ENCODE measurements at places on chromosomes 16 and 17.
A peak's percentile ranks its signal among the peaks of the same experiment; 100 is the strongest.

- H3K4me1 ChIP-seq = no peaks in the 10 kb centered on the region
- no peak overlapping the region for H3K4me3 ChIP-seq
- H3K27ac ChIP-seq = no peak overlapping the region
- DNase-seq = no peak
- H3K36me3 ChIP-seq = no peaks in the 10 kb centered on the region
Measured at GRCh38 chr16:51376080-51376479, 225.0 kb upstream of the SALL1 start.

GRCh38 chr16:84308120-84308519 is 13.4 kb downstream of the WFDC1 start:
- H3K27ac ChIP-seq = no peak overlapping the region
- H3K27me3 ChIP-seq = peaks cover 3% of the 10 kb centered on the region
- H3K36me3 ChIP-seq = no peaks in the 10 kb centered on the region
- no peak overlapping the region for H3K4me3 ChIP-seq

- no peak overlapping the region for H3K4me3 ChIP-seq
- no peaks in the 10 kb centered on the region for H3K27me3 ChIP-seq
Measured at GRCh38 chr17:59626756-59627155, 7.1 kb downstream of the CLTC start.

DNA sequence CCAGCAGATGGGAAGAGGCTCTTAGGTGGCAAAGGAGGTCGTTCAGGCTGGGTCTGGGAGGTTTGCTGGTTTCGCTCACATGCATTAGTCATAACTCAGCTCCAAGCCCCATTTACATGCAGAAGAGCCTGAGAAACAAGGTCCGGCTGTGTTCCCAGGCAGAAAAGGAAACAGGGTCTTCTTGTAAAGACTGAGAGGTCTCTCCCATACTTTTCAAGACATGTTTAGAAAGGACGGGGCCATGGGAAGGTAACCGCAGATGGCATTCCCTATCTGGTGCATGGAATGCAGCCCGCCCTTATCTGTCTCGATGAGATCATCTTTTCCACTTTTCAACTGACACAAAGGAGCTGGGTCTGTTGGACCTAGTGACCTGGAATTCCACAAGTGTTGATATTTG is 389.0 kb upstream of the CDH11 start:
- H3K27me3 ChIP-seq = no peaks in the 10 kb centered on the region
- no peaks in the 10 kb centered on the region for H3K36me3 ChIP-seq
- no peak for DNase-seq
- no peak overlapping the region for H3K27ac ChIP-seq

DNA sequence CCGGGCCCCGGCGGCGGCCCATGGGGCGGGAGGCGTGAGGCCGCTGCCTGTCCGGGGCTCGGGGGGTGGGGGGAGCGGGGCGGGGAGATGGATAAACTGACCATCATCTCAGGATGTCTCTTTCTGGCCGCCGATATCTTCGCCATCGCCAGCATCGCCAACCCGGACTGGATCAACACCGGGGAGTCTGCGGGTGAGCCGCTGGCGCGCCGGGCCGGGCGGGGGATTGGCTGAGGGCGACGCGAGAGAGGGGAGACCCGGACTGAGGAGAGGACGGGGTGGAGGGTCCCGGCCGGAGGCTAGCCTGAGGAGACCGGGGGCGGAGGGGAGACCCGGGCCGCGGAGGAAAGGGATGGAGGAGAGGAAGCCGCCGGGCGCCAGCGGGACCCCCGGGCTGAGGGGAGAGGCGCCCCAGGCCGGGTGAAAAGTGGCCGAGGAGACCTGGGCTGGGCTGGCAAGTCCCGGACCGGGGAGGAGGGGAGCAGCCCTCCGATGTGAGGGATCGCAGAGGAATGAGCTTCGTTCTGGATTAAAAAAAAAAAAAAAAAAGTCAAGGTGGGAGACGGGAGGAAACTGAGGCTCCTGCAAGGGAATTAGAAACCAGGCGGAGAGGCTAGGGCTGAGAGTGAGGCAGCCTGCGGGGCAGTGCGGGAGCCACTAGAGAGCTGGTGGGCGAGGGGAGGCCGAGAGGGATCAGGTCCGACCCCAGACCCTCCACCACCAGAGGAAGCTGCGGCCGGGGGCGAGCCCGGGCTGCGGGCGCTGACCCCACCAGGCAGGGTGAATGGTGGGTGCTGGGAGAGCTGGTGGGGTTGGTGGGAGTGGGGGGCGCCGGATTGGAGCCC is 526 bp downstream of the MOSMO start:
- peak overlapping the region; percentile 86 for H3K4me3 ChIP-seq
- H3K27ac ChIP-seq = no peak overlapping the region
- no peaks in the 10 kb centered on the region for H3K36me3 ChIP-seq
- DNase-seq = peak; percentile 46
- no peaks in the 10 kb centered on the region for H3K27me3 ChIP-seq

- H3K27me3 ChIP-seq = no peaks in the 10 kb centered on the region
- no peak overlapping the region for H3K4me3 ChIP-seq
- H3K27ac ChIP-seq = no peak overlapping the region
- H3K36me3 ChIP-seq = peaks cover 39% of the 10 kb centered on the region
- H3K4me1 ChIP-seq = peaks cover 28% of the 10 kb centered on the region
Measured at GRCh38 chr17:49829026-49829425, 18.8 kb downstream of the TAC4 start.

DNA sequence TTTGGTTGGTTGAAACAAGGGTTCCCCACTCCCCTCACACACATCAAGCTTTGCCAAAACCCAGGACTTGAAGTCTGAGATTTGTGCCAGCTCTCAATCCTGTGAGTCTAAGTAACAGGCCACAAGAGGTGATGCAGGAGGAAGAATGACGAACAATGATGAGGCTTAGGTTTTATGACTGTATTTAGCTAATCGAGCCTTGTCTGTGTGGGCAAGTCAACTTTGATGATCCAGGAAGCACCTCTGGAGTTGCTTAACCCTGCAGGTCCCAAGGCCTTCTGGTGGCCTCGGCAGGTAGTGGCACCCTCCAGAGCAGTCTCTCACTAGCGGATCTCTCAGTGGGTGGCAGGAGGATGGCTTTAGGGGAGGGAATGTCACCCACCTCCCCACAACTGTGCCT is 28.7 kb downstream of the CDK5RAP3 start:
- no peak for DNase-seq
- no peaks in the 10 kb centered on the region for H3K27me3 ChIP-seq
- H3K4me1 ChIP-seq = peaks cover 42% of the 10 kb centered on the region
- H3K27ac ChIP-seq = no peak overlapping the region

DNA sequence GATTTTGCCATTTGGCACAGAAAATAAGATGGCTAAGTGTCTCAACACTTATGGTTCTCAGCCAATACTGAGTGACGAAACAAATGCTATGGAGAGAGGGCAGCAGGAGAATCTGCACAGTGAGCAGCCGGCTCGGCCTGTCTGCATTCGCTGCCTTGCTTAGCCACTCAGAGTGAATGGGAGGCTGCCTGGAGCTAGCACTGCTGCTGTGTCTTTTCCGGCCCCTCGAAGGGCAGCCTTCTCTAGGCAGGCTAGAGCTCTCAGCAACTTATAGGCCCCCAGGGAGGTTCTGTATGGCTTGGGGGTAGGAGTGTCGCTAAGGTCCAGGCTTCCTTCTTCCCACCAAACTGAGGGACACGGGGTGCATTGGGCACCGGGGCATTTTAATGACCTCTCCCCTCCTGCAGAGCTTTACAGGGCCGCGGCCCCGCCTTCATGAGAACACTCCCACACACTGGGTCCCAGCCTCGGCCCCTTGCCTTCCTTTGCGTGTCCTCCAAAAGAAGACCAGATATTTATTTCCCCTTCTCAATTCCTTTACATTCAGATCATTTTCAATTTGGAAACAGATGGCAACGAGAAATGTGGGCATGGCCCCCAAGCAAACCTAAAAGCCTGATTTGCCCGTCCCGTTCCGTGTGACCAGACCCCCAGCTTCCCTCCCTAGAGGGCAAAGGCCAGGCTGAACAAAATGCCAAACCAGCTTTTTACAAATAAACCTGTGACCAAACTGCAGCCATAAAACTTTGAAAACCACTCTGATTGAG is 670.9 kb downstream of the TOX3 start:
- no peak overlapping the region for H3K4me3 ChIP-seq
- H3K27ac ChIP-seq = no peak overlapping the region
- no peaks in the 10 kb centered on the region for H3K4me1 ChIP-seq
- DNase-seq = no peak

GRCh38 chr16:70437582-70438557 is 1.0 kb downstream of the ST3GAL2 start:
- peaks cover 15% of the 10 kb centered on the region for H3K36me3 ChIP-seq
- H3K4me3 ChIP-seq = peak overlapping the region; percentile 53
- DNase-seq = no peak
- peaks cover 58% of the 10 kb centered on the region for H3K4me1 ChIP-seq

- DNase-seq = no peak
- no peaks in the 10 kb centered on the region for H3K36me3 ChIP-seq
- no peak overlapping the region for H3K27ac ChIP-seq
- no peak overlapping the region for H3K4me3 ChIP-seq
Measured at GRCh38 chr16:82660966-82661365, 34.2 kb downstream of the CDH13 start.

DNA sequence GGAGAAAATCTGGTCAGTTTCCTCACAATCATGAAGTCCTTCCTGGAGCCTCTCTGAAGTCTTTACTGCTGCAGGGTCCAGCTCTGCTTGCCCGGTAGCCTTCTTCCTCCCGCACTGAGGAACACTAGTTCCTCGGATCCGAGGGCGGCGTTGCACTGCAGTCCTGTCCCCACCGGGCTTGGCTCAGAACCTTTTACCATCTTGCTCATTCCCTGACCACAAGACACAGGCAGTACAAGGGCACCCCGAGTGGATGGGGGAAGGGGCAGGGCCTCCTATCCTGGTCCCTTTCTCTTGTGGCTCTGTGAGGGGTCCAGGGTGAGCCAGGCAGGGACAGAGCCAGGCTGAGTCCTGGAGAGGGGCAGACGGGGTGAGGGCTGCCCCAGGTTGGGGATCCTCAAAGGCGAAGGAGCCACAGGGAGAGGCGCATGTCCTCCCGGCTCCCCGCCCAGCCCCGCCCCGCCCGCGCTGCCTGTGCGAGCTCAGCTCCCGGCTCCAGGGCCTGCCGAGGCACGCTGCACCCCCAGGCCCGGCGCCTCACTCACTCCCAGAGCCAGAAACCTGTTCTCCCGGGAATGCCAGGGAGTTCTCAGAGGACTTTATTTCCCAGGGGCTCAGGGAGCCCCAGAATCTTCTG is 1.5 kb downstream of the FOXN1 start:
- no peaks in the 10 kb centered on the region for H3K36me3 ChIP-seq
- H3K4me3 ChIP-seq = no peak overlapping the region
- no peak for DNase-seq
- no peaks in the 10 kb centered on the region for H3K4me1 ChIP-seq

- no peaks in the 10 kb centered on the region for H3K36me3 ChIP-seq
- H3K4me3 ChIP-seq = no peak overlapping the region
- peaks cover 20% of the 10 kb centered on the region for H3K27me3 ChIP-seq
- no peaks in the 10 kb centered on the region for H3K4me1 ChIP-seq
Measured at GRCh38 chr17:33202021-33202420, 91.1 kb downstream of the ASIC2 start.

DNA sequence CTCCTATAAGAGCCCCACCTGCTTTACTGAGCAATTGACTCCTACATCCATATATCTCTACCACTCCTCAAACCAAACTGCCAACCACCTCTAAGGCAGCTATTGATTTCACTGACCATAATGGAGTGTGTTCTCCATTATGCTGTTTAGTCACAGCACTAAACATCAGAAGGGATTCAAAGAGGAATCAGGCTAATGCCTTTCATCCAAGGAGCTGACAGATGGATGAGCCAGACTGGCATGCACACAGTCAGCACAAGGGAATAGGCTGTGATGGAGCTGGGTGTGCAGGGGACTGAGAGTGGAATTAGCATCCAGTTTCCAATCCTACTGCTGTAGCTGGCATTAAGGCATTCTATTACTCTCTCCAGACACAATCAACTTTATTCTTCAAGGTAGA is 88.7 kb upstream of the CCL2 start:
- peaks cover 5% of the 10 kb centered on the region for H3K4me1 ChIP-seq
- H3K36me3 ChIP-seq = no peaks in the 10 kb centered on the region
- no peak overlapping the region for H3K27ac ChIP-seq
- no peak overlapping the region for H3K4me3 ChIP-seq

DNA sequence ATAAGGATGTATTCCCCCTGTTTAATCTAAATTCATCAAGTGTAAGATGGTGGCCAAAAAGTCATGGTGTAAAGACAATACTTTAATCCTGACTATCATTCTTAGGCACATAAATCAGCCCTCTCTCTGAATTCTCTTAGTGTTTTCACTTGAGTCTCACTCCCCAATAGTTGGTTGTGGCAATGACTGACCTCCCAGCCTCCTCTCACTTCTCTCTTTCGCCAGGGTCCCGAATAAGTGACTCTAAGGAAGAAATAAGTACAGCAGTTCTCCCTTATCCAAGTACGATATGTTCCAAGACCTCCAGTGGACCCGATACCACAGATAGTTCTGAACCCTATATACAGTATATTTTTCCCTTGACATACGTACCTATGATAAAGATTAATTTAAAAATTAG is 335.3 kb downstream of the MAF start:
- H3K4me1 ChIP-seq = no peaks in the 10 kb centered on the region
- no peak overlapping the region for H3K27ac ChIP-seq
- no peak overlapping the region for H3K4me3 ChIP-seq

DNA sequence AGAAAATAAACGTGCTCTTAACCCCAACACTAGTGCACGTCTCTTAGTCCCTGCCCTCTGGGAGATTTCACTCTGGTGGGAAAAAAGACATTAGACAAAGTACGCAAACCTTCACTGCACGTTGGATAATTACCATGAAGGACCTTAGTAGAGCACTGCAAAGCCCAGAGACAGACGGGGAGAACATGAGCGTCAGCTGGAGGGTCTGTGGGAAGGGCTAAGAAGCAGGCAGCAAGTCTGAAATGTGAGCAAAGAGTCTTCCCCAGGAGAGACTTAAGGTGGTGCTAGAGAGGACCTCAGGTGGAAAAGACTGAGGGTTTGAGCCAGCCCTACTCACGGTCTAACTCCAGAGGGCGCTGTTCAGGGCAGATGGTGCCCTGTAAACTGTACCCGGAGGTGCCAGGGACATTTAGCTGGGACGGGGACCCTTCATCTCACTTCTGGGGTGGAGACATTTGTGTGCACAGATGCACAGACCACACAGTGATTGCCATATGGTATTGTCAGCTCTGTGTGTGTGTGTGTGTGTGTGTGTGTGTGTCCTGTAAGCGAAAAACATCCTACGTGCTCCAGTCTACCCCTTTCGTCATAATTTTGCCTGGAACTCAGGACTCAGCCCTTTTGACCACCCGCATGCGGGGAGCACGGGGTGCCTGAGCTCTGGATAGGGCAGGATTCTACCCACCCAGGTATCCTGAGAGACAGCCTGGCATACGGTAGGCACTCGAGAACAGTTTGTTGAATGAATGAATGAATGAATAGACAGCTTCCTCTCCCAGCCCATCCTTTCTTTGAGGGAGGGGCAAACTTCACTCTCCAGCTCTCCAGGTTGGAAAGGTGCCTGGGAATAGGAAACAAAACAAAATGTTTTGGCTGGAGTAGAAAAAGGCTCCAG is 10.1 kb upstream of the STAC2 start:
- no peaks in the 10 kb centered on the region for H3K27me3 ChIP-seq
- H3K4me1 ChIP-seq = peaks cover 20% of the 10 kb centered on the region
- no peak overlapping the region for H3K4me3 ChIP-seq
- H3K36me3 ChIP-seq = no peaks in the 10 kb centered on the region
- DNase-seq = peak; percentile 90

Measured in common myeloid progenitor, CD34-positive (primary cell).